ENCODE measurements at places on chromosomes 2 and 18. TPM values are rescaled to one million over a fixed set of nuclear protein-coding genes. Genes with fewer than 3 reads are reported as not detected.
A peak's percentile ranks its signal among the peaks of the same experiment; 100 is the strongest.

DNA sequence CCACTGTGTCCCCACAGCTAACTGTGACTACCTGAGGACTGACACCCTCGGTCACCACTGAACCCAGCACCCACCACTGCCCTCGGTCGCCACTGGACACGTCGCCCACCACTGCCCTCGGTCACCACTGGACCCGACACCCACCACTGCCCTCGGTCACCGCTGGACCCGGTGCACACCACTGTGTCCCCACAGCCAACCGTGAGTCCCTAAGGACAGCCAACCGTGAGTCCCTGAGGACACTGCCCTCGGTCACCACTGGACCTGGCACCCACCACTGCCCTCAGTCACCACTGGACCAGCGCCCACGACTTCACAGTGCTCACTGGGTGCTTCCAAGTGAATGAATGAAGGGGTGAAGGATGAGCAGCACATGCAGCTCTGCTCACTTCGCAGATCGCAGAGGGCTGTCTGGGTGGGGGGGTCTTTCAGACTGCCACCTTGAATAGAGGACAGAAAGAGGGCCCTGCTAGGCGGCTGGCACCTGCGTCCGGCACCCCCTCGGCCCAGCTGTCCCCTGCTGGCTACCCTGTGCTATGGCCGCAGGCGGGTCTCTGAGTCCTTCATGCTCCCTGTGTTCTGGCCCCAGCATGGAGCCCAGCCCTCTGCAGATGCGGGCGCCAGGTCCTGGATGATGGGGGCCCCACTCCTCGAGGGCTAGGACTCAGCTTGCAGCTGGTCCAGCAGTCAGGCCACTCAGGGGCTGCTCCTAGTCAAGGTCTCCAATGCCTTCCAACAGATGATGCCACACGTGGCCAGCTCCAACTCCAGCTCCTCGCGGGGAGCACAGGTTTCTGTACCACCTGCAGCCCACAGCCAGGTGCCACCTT is 51.4 kb upstream of the GPC1 start:
- no peaks in the 10 kb centered on the region for H3K36me3 ChIP-seq
- no peak overlapping the region for H3K27ac ChIP-seq
- no peaks in the 10 kb centered on the region for H3K4me1 ChIP-seq
- DNase-seq = no peak

GRCh38 chr18:13381944-13382365 is 163.4 kb downstream of the LDLRAD4 start:
- H3K27ac ChIP-seq = peak overlapping the region; percentile 87
- DNase-seq = no peak
- no peaks in the 10 kb centered on the region for H3K36me3 ChIP-seq
- H3K27me3 ChIP-seq = no peaks in the 10 kb centered on the region
- H3K4me1 ChIP-seq = peaks cover 25% of the 10 kb centered on the region
- H3K4me3 ChIP-seq = peak overlapping the region; percentile 82

- no peak overlapping the region for H3K4me3 ChIP-seq
- no peaks in the 10 kb centered on the region for H3K27me3 ChIP-seq
- no peak overlapping the region for H3K27ac ChIP-seq
Measured at GRCh38 chr2:13819896-13820295, 812.6 kb upstream of the LRATD1 start.

GRCh38 chr2:15169326-15170069 is 391.6 kb downstream of the NBAS start:
- H3K4me1 ChIP-seq = no peaks in the 10 kb centered on the region
- no peaks in the 10 kb centered on the region for H3K27me3 ChIP-seq
- DNase-seq = no peak
- H3K4me3 ChIP-seq = no peak overlapping the region

- no peak for DNase-seq
- H3K27me3 ChIP-seq = peaks cover 65% of the 10 kb centered on the region
- no peak overlapping the region for H3K27ac ChIP-seq
- peak overlapping the region; percentile 74 for H3K4me3 ChIP-seq
- peaks cover 14% of the 10 kb centered on the region for H3K4me1 ChIP-seq
Measured at GRCh38 chr2:203533676-203534591, 1.2 kb downstream of the RAPH1 start.

GRCh38 chr2:126715111-126715510 is 59.2 kb downstream of the GYPC start:
- DNase-seq = no peak
- H3K4me3 ChIP-seq = no peak overlapping the region
- H3K36me3 ChIP-seq = no peaks in the 10 kb centered on the region

DNA sequence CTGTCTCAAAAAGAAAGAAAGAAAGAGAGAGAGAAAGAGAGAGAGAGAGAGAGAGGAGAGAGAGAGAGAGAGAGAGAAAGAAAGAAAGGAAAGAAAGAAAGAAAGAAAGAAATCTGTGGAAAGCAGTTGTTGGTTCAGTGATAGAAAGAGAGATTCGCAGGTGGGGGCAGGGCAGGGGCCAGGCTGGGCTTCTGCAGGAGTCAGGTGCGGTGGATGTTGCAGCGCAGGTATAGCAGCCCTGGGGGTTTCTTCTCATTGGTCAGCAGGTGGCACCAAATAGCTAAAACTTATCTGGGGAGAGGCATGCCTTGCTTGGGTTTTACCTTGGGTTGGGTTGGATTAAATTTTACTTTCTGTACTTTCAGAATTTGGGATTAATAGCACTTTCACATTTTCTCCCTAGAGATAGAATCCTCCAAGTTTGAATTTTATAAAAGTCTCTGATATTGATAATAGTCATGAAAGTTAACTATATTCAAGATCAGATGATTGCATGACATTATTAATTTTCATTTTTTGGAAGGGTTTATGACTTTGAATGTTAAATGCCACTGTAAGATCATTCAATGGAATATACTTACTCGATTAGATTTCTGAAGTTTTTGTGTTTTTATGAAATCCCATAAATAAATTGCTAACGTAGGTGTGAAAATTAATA is 66.6 kb downstream of the SPTBN1 start:
- H3K27me3 ChIP-seq = no peaks in the 10 kb centered on the region
- H3K27ac ChIP-seq = no peak overlapping the region

DNA sequence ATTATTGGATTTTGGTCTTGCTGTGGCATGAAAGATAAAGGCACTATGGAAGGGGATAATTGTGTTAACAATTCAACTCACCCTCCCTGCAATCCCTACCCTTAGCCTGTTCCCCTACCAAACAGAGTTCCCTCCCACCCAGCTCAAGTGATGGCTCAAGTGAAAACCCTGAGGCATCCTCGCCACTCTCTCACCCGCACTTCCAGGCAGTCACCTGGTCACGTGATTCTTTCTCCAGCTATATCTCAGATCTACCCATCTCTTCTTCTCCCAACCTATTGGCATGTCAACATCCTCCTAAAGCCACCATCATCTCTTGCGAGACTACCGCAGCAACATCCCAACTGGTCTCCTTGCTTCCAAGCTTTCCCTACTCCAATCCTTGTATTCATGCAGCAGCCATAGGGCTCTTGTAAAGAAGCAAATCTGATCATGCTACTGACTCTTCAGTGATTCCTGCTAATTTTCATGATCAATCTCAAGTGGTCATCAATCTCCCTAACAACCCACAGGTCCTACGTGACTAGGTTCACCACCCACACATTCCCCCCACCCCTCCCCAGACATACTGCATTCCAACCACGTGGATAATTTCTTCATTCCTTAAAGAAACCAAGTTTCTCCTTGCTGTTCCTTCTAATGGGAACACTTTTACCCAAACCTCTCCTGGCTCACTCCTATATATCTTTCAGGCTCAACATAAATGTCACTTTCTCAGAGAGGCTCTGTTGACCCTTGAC is 66.7 kb downstream of the MBD2 start:
- no peak overlapping the region for H3K4me3 ChIP-seq
- H3K27me3 ChIP-seq = no peaks in the 10 kb centered on the region
- no peak overlapping the region for H3K27ac ChIP-seq
- no peak for DNase-seq

DNA sequence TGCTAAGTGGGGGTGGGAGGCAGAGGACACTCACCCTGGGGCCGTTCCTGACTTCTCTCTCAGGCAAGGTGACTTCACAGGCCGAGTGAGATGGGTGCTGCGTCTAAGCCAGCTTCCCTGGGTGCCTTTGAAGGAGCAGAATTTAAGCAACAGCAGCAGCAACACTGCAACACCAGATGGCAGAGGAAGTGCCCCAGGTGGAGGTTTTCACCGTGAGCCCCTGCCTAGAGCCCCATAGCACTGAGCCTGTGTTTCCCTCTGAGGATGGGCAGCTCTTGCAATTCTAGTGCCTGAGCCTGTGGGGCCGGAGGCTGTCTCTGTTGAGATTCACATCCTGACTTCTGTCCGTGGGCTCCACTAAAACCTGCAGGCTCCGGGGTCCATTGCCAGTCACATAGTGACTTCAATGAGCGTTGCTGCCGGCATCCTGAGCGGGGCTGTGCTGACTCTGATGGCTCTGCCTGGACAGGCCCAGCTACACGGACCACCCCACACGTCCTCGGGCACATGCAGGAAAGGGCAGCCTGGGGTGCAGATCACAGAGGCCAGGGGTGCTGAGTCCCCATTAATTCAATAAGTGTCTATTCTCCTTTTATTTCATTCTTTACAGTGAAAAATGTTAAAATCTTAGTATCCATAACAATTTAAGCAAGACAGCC is 218.8 kb downstream of the SNTG2 start:
- H3K36me3 ChIP-seq = no peaks in the 10 kb centered on the region
- DNase-seq = no peak
- H3K4me3 ChIP-seq = no peak overlapping the region
- no peak overlapping the region for H3K27ac ChIP-seq
- no peaks in the 10 kb centered on the region for H3K27me3 ChIP-seq
- H3K4me1 ChIP-seq = peaks cover 21% of the 10 kb centered on the region

DNA sequence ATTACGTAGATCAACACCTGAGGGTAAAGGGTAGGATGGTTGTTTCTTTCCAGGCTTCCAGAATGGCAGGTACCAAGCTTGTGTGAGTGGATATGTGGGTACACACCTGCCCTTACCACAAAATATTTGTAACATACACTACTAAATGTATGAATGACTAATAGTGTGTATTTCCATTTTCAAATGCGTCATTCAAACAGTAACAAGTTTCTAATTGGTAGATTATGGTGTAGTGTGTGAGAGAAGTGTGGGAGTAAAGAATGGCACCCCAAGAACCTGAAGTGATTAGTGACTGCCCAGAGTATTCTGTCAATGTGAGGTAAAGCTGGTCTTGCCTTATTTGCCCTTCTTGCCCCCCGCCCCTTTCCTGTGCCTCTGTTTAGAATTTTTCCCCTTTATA is 21.1 kb downstream of the AGPS start:
- no peak for DNase-seq
- H3K4me1 ChIP-seq = peaks cover 1% of the 10 kb centered on the region
- no peaks in the 10 kb centered on the region for H3K36me3 ChIP-seq
- H3K4me3 ChIP-seq = no peak overlapping the region

GRCh38 chr2:215888680-215889079 is 124.7 kb downstream of the MREG start:
- no peaks in the 10 kb centered on the region for H3K36me3 ChIP-seq
- no peak overlapping the region for H3K27ac ChIP-seq
- peaks cover 7% of the 10 kb centered on the region for H3K27me3 ChIP-seq
- H3K4me1 ChIP-seq = no peaks in the 10 kb centered on the region

DNA sequence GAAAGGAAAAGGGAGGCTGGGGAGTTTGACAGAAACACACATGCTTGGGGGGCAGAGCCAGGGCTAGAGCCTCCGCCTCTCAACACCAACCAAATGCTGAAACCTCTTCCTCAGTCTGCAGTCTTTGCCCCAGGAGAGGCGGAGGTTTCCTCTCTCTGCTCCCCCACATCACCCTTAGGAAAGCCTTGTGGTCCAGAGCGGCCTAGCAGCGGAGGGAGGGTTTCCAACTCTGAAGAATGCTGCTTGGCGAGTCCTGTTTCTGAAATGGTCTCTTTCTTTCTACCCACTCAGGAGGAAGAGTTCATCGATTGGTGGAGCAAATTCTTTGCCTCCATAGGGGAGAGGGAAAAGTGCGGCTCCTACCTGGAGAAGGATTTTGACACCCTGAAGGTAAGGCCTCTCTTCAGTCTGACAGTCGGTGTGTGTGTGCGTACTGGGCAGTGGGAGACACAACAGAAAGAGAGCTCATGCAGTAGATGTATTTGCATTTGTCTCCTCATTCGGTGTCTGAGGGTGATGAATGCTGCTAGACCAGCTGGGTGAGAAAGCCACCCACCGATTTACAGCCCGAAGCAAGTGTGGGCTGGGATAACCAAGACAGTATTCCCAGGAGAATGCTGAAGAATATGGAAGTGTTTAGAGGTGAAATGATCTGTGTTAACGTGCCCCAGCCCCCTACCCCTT is 190.5 kb downstream of the DYSF start:
- H3K27ac ChIP-seq = no peak overlapping the region
- H3K27me3 ChIP-seq = peaks cover 20% of the 10 kb centered on the region
- no peak overlapping the region for H3K4me3 ChIP-seq
- DNase-seq = no peak
- H3K36me3 ChIP-seq = no peaks in the 10 kb centered on the region
- H3K4me1 ChIP-seq = no peaks in the 10 kb centered on the region

GRCh38 chr18:62745089-62745751 is 29.9 kb downstream of the PHLPP1 start:
- DNase-seq = no peak
- no peaks in the 10 kb centered on the region for H3K27me3 ChIP-seq
- H3K4me1 ChIP-seq = peaks cover 34% of the 10 kb centered on the region

DNA sequence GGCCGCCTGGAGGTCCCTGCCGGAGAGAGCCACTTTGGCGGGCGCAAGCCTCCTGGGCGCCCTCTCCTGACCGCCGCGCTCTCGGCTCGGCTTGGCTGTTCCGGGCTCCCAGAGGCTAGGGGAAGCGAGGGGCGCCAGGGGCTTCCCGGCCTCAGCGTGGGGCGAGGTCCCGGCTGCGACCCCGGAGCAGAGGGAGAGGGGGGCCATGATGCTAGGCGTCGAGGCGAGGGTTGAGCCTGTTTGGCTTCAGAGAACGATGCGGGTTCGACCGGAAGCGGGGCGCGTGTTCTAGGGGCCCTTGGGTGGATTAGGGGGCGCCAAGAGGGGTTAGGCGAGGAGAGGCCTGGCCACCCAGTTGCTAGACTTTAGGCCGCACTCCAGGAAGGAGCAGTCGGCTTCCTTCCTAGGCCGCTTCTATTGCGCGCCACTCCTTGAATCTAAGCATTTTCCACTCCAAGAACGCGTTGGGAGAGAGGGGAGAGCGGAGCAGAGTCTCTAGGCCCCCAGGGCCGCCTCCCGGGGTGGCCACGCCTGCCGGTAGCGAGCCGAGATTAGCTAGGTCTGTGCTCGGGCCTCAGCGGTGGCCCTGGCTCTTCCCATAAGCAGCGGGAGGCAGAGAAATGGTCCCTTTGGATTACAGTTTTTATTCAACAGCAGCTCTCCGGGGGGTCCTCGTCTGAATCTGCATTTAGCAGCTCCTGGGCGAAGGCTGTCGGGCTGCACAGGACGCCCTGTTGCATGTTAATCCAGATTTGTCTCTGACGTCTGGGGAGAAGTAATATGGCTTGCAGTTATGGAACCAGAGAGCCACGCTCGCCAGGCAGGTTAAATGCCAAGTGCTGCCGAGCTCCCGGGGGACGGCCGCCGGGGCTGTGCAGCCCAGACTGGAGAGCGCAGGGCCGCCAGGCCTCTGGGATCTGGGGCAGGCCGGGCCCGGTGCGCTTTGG is 11.3 kb downstream of the MEIS1 start:
- H3K27ac ChIP-seq = no peak overlapping the region
- no peak for DNase-seq
- no peak overlapping the region for H3K4me3 ChIP-seq
- no peaks in the 10 kb centered on the region for H3K36me3 ChIP-seq

GRCh38 chr2:235851828-235852525 is 316.2 kb downstream of the GBX2 start:
- H3K4me1 ChIP-seq = no peaks in the 10 kb centered on the region
- DNase-seq = no peak
- no peaks in the 10 kb centered on the region for H3K36me3 ChIP-seq
- peaks cover 3% of the 10 kb centered on the region for H3K27me3 ChIP-seq

The LOXL3 gene
- 1.4 TPM for total RNA-seq

The EFHD1 gene
- not detected for total RNA-seq

The LCT gene
- total RNA-seq = not detected

The ALPI gene
- not detected for total RNA-seq

The IKZF2 gene
- total RNA-seq = 51.5 TPM

The LONRF2 gene
- 0.17 TPM for total RNA-seq

The FZD7 gene
- total RNA-seq = 0.33 TPM

The DSC2 gene
- total RNA-seq = not detected

The CLEC4F gene
- total RNA-seq = not detected

Measured in activated B cell treated with CpG ODN at 0.5 μM for 24 hours (primary cell).